ENCODE measurements at places on chromosomes 2 and 18.

DNA sequence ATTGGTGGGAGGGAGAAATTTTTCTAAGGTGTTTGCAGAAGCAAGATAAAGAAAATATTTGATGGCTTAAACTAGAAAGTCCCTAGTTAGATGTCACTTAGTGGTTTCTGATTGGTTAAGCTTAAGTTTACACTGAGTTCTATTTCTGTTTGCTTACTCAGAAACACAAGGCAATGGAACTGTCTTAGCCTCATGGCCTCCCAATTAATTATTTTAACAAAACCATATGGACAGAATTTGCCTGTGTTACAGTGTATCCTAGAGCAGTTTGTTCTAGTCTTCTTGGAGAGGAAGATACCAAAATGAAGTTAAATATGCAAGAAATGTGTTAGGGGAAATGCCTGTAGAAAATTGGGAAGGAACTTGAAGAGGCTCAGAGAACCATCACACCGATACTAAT, 4.6 kb upstream of the IMPACT start:
- H3K27ac ChIP-seq: no peak overlapping the region
- peaks cover 9% of the 10 kb centered on the region for H3K4me1 ChIP-seq
- no peak overlapping the region for H3K4me3 ChIP-seq
- H3K36me3 ChIP-seq: peaks cover 9% of the 10 kb centered on the region
- no peak for DNase-seq
- H3K27me3 ChIP-seq: peaks cover 47% of the 10 kb centered on the region

DNA sequence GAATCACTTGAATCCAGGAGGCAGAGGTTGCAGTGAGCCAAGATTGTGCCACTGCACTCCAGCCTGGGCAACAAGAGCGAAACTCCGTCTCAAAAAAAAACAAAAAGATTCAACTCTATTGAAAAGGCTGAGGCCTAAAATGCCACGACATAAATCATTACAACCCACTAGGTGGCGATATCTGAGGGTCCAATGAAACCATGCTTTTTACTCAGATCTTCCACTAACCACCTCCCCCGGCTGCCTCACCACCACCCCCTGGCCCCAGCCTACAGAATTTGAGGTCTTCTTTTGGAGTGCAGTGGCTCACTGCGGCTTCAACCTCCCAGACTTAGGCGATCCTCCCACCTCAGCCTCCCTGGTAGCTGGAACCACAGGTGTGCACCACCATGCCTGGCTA, 57.5 kb downstream of the AP1S3 start:
- no peaks in the 10 kb centered on the region for H3K36me3 ChIP-seq
- H3K27ac ChIP-seq: no peak overlapping the region
- no peaks in the 10 kb centered on the region for H3K4me1 ChIP-seq
- no peak overlapping the region for H3K4me3 ChIP-seq
- peak; percentile 38 for DNase-seq

GRCh38 chr2:66013456-66013855, 421.5 kb upstream of the MEIS1 start:
- H3K27me3 ChIP-seq: peaks cover 3% of the 10 kb centered on the region
- DNase-seq: no peak
- no peak overlapping the region for H3K4me3 ChIP-seq
- no peaks in the 10 kb centered on the region for H3K36me3 ChIP-seq
- H3K4me1 ChIP-seq: no peaks in the 10 kb centered on the region
- no peak overlapping the region for H3K27ac ChIP-seq

- H3K27ac ChIP-seq: peak overlapping the region; percentile 99
- H3K4me3 ChIP-seq: peak overlapping the region; percentile 92
- H3K4me1 ChIP-seq: peaks cover 34% of the 10 kb centered on the region
- peaks cover 2% of the 10 kb centered on the region for H3K27me3 ChIP-seq
- peaks cover 25% of the 10 kb centered on the region for H3K36me3 ChIP-seq
Observed at GRCh38 chr18:5295981-5296705, 617 bp upstream of the ZBTB14 start.

GRCh38 chr18:50405582-50406271, 30.9 kb downstream of the SKA1 start:
- no peaks in the 10 kb centered on the region for H3K36me3 ChIP-seq
- H3K27me3 ChIP-seq: peaks cover 51% of the 10 kb centered on the region
- no peak overlapping the region for H3K27ac ChIP-seq
- no peak for DNase-seq
- H3K4me3 ChIP-seq: no peak overlapping the region
- H3K4me1 ChIP-seq: no peaks in the 10 kb centered on the region

DNA sequence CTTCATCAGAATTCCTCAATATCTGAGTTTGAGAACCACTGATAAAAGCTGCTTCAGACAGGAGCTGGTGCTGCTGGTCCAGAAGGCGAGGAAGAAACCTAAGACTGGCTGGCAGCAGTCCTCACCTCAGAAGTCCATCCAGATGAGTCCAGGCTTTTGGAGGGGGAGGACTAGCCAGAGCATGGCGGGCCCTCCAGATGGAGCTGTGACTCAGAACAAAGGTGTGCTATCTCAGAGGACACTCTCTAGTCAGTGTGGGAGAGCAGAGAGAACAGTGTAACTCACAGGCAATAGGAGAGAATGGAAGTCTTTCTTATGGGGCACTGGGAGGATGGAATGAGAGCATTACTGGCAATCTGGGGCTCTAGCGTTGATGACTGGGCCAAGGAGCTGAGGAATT, 191.4 kb downstream of the NYAP2 start:
- no peak overlapping the region for H3K4me3 ChIP-seq
- H3K36me3 ChIP-seq: no peaks in the 10 kb centered on the region
- no peaks in the 10 kb centered on the region for H3K4me1 ChIP-seq
- H3K27me3 ChIP-seq: peaks cover 4% of the 10 kb centered on the region
- DNase-seq: no peak
- H3K27ac ChIP-seq: no peak overlapping the region

DNA sequence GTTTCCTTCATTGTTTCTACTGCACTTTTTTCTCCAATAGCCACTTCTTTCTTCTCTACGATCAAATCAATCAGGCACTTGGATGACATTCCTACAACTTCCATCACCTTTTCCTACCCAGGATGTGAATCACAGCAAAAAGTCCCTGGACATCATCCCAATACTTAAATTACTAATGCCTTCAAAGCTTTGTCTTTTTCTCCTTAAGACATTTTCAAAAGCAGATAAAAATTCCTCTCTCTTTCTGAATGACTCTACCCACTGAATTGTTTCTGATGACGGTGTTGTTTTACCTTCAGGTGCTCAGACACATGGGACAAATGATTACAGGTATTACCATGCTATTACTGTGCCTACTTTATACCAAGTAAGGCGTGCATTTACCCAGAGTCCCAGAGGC, 500.9 kb downstream of the FBXO15 start:
- no peak overlapping the region for H3K27ac ChIP-seq
- no peaks in the 10 kb centered on the region for H3K36me3 ChIP-seq
- H3K4me3 ChIP-seq: no peak overlapping the region
- H3K4me1 ChIP-seq: no peaks in the 10 kb centered on the region
- no peak for DNase-seq

DNA sequence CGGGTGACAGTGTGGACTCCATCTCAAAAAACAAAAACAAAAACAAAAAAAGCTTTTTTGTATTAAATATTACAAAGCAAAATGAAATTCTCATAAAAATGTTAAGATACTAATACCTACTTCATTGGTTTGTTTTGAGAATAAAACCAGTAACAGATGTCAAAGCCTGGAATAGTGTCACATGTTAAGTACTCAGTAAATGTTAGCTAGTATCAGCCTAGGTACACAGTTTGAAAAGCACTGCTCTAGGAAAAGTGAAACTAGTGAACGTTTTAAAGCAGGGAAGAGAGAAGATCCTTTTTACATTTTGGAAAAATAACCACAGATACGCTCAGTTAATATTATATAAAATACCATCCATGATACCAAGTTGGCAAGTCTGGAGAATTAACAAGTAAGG, 37.1 kb upstream of the ADAM17 start:
- H3K27ac ChIP-seq: peak overlapping the region; percentile 78
- H3K4me1 ChIP-seq: peaks cover 77% of the 10 kb centered on the region
- no peaks in the 10 kb centered on the region for H3K27me3 ChIP-seq
- no peak for DNase-seq
- peaks cover 41% of the 10 kb centered on the region for H3K36me3 ChIP-seq

DNA sequence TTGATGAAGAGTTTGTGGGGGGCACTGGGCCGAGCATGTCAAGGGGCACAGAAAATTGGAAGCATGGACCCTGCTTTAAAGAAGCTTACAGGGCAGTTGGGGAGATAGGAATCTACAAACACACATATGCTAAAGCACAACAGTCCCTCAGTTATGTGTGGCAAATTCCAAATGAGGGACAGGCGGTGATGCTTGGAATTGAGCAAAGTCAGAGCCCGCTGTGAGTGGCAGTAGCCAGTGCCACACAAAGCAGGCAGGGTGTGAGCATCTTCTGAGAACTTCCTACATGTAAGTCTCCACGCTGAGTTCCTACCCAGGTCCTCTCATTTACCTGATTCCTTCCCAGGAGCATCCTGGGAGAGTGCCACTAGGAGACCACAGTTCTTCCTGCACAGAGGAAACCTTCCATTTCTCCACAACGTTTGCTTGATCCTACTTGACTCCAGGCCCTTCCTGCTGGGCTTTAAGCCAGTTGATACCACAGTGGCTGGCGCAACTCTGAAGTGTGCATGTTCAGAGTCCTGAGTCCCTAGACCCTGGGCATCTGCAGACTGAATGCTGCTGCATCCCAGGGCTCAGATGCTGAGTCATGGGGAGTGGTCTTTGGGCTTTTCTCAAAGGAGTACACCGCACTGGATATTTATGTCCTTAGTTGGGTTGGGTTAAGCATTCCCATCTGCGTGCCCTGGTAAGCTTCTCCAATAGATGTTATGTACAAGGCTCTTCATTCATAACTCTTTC, 287.3 kb upstream of the REV1 start:
- peaks cover 1% of the 10 kb centered on the region for H3K36me3 ChIP-seq
- no peak overlapping the region for H3K4me3 ChIP-seq
- H3K27ac ChIP-seq: no peak overlapping the region
- DNase-seq: no peak

DNA sequence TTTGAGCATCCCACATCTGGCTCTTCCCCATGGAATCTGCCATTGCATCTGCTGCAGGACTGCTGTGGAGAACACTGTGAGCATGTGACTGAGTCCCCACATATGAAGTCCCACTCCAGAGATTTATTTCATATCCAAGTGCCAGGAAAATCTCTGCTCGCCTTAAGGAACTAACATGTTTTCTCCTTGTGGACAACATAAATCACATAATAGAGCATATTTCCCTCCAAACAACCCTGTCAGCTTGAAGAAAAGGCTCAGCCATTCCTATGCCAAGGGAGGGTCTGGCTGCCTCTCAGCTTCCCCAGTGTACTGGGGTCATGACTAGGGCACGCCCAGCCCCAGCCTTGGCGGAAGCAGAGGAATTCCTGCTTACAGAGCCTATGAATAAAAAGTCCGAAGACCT, 193.7 kb downstream of the DNER start:
- no peak overlapping the region for H3K27ac ChIP-seq
- H3K4me3 ChIP-seq: no peak overlapping the region
- no peak for DNase-seq
- H3K27me3 ChIP-seq: peaks cover 7% of the 10 kb centered on the region
- H3K4me1 ChIP-seq: no peaks in the 10 kb centered on the region

DNA sequence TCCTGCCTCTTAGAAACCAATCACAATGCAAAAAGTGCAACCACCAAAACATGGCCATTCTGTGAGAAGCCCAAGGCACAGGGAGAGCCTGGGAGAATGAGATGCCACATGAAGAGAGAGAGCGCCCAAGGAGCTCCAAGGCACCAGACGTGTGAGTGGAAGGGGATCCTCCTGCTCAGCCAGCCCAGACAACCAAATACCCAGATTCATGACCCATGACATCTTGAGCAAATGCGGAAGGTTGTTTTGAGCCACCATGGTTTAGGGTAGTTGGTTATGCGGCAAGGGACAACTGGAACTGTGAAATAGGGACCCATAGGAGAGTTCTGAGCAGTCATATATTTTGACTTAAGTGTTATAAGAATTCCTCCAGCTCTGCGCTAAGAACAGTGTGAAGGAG, 7.0 kb downstream of the AFF3 start:
- no peak overlapping the region for H3K27ac ChIP-seq
- H3K27me3 ChIP-seq: no peaks in the 10 kb centered on the region
- no peak overlapping the region for H3K4me3 ChIP-seq
- DNase-seq: no peak
- H3K4me1 ChIP-seq: peaks cover 41% of the 10 kb centered on the region

GRCh38 chr2:2694746-2695145, 363.7 kb upstream of the MYT1L start:
- no peak for DNase-seq
- H3K36me3 ChIP-seq: no peaks in the 10 kb centered on the region
- no peaks in the 10 kb centered on the region for H3K27me3 ChIP-seq
- H3K4me1 ChIP-seq: peaks cover 6% of the 10 kb centered on the region

GRCh38 chr2:214465363-214466146, 54.7 kb downstream of the VWC2L start:
- DNase-seq: no peak
- no peak overlapping the region for H3K27ac ChIP-seq
- no peaks in the 10 kb centered on the region for H3K27me3 ChIP-seq
- H3K4me3 ChIP-seq: no peak overlapping the region

GRCh38 chr2:39542523-39542922, 105.4 kb upstream of the MAP4K3 start:
- no peak overlapping the region for H3K27ac ChIP-seq
- peaks cover 2% of the 10 kb centered on the region for H3K36me3 ChIP-seq
- no peak for DNase-seq
- no peak overlapping the region for H3K4me3 ChIP-seq

DNA sequence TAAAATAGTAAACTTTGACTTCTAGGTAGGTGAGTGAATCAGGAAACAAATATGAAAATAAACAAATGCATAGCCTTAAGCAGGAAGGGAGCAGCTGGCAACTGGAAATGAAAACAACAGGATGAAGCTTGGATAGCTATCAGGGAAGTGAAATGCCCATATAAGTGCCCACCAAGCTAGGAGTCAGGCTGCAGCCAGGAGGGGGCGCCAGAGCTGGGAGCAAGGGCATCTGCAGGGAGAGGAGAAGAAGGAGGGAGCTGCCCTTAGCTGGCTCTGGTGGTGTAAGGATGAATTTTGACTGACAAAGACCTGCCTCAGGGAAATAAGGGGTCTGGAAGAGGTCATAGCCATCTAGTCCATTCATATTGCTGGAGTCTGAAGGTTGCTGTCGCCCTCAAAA, 298.3 kb downstream of the TDRD15 start:
- H3K27me3 ChIP-seq: no peaks in the 10 kb centered on the region
- peak; percentile 24 for DNase-seq
- H3K36me3 ChIP-seq: no peaks in the 10 kb centered on the region

GRCh38 chr2:120747706-120748105, 12.0 kb downstream of the GLI2 start:
- no peaks in the 10 kb centered on the region for H3K36me3 ChIP-seq
- DNase-seq: no peak
- H3K27ac ChIP-seq: no peak overlapping the region

DNA sequence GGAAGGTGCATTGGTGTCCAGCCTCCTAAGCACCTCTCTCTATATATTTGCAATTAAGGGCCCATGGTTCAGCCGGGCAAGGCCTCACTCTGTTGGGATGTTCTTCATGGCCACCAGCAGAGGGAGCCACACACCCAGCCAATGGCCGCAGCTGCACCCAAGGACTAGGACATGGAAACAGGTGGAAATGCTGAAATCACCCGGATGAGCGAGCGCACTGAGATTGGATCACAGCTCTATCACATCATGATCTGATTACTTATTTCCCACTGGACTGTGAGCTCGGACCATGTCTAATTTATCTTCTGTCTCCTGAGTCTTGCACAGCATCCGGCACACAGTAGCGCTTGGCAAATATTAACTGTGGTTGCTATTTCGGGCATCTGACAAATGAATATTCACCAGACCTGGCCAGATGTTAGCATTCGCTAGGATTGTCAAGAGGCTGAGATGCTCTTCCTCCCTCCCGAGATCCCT, 31.2 kb downstream of the KIF3C start:
- H3K4me3 ChIP-seq: no peak overlapping the region
- no peaks in the 10 kb centered on the region for H3K36me3 ChIP-seq
- DNase-seq: peak; percentile 77
- H3K27me3 ChIP-seq: no peaks in the 10 kb centered on the region
- no peaks in the 10 kb centered on the region for H3K4me1 ChIP-seq
- H3K27ac ChIP-seq: no peak overlapping the region

All from activated naive CD8-positive, alpha-beta T cell treated with anti-CD3 and anti-CD28 coated beads, Interleukin-2, amount 50 U/mL, for 24 hours (primary cell).